ENCODE measurements at places on chromosomes 4 and X.

- DNase-seq = no peak
These were observed 227.1 kb downstream of the SH2D1A start for GRCh38 chrX:124573468-124573867.

GRCh38 chr4:125624951-125625350 is 310.2 kb downstream of the FAT4 start:
- DNase-seq = no peak

DNA sequence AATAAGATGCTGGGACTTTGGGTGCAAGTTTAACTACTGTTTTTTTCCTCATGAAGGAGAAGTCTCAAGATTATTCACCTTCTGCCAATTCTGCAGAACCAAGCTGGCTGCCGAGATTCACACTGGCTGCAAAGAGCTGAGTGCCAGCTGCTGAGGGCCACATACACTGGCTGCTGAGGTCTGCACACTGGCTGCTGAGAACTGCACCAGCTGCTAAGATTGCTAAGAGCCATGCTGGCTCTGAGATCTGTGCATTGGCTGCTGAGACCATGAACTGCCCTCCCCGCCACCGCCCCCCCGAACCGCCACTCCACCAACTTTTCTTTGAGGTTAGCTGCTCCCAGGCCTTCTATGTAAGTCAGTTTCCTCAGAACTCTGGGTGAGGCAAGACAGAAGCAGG is 330.3 kb downstream of the CBLL2 start:
- DNase-seq = no peak

GRCh38 chrX:115525486-115525885 is 35.5 kb upstream of the PLS3 start:
- no peak for DNase-seq

GRCh38 chrX:122579526-122579925 is 604.6 kb upstream of the GRIA3 start:
- DNase-seq = no peak
